ENCODE measurements at places on chromosomes 13 and 19. TPM values are rescaled to one million over a fixed set of nuclear protein-coding genes. Genes with fewer than 3 reads are reported as not detected.

IZUMO2 gene
- total RNA-seq, result not detected

ATXN8OS gene
- total RNA-seq, result not detected

DNA sequence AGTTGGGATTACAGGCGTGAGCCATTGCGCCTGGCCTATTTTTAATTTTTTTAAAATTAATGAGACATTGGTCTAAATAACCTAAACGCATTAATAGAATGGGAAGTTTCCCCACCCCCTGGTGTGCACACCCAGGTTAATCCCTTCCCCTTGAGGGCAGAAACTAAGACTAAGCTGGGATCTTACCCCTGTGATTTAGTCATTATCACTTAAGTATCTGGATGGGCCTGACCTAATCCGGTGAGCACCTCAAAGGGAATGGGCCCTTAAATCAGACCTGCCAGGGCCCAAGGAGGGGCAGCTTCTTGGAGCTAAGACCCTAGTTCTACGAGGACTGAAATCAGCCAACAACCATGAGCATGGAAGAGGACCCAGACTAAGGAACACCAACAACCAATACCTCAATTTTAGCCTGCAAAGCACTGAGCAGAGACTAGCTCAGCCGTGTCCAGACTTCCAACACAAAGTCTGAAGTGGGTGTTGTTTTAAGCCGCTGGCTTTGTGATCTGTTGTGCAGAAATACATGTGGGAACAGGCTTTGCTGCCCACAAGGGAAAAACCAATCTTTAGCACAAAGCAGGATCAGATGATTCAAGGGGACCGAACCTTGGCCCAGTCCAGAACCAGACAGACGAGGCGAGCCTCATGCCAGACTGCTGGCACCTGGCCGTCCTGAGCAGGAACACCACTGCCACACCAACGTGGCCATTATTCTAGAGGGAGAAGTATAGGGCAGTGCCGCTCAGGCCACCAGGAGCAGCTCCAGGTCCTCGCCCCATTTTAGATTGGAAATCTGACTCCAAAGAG, 7.1 kb downstream of the UBE2S start:
- no peak overlapping the region for H3K4me3 ChIP-seq
- peak; percentile 72 for DNase-seq
- peaks cover 2% of the 10 kb centered on the region for H3K4me1 ChIP-seq
- H3K27ac ChIP-seq, result no peak overlapping the region
- peaks cover 42% of the 10 kb centered on the region for H3K36me3 ChIP-seq

- DNase-seq, result peak; percentile 72
- H3K4me1 ChIP-seq, result no peaks in the 10 kb centered on the region
- H3K36me3 ChIP-seq, result peaks cover 40% of the 10 kb centered on the region
- no peaks in the 10 kb centered on the region for H3K27me3 ChIP-seq
- H3K4me3 ChIP-seq, result no peak overlapping the region
These were observed 5.5 kb upstream of the RSPH6A start for GRCh38 chr19:45820413-45821102.

DNA sequence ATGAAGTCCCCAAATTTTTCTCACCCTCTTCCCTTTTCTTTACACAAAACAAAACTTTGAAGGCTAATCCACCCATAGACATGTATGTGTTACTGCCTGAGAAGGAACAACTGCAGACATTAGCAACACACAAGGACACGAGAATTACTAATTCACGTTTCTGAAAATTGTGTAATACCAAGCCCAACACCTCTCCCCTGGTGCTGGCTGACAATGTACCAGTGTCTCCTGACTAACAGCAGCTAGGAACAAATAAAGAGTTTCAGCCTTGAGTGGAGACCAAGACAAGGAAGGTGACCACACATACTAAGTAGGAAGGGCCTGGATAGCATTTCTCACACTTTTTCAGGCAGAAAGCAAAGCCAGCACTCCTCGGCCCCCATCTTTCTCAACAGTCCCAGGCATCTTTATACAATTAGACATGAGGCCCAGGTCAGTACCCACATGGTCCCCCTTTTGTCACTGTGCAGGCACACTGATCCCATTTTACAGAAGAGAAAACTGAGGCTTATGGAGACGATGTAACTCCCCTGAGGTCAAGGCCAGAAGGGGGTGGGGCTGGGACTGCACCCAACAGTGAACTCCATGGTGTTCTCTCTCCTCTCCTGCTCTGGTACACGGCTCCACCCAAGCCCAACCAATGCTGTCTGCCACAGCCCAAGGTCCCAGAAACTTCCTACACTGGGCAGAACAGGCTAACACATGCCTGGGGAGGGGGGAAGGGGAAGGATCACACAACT, 8.7 kb downstream of the BRD4 start:
- no peak overlapping the region for H3K4me3 ChIP-seq
- no peaks in the 10 kb centered on the region for H3K36me3 ChIP-seq
- no peak for DNase-seq

DNA sequence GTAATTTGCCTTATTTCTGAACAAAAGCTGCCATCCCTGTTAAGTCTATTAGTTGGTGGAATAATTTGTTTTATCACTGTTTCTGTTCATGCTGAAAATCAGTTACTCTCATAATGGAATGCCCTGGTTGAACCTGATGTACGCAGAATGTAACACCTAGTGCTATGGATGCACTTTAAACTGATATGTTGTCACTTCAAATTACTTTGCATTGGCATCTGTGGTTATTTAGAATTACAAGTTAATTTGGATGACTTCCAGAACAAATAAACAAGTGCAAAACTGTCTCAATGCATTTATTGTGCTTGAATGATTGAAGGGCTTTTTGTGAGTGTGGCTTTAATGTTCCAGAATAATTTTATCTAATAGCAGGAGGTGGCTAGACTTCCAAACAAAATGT, 368.2 kb upstream of the SLITRK5 start:
- no peaks in the 10 kb centered on the region for H3K4me1 ChIP-seq
- H3K36me3 ChIP-seq, result no peaks in the 10 kb centered on the region
- H3K27ac ChIP-seq, result no peak overlapping the region
- H3K4me3 ChIP-seq, result no peak overlapping the region

GRCh38 chr19:49247676-49248075, 77.3 kb downstream of the SLC6A16 start:
- no peaks in the 10 kb centered on the region for H3K36me3 ChIP-seq
- no peaks in the 10 kb centered on the region for H3K4me1 ChIP-seq
- no peaks in the 10 kb centered on the region for H3K27me3 ChIP-seq
- peak; percentile 3 for DNase-seq

GRCh38 chr13:83286737-83287136, 595.5 kb downstream of the SLITRK1 start:
- no peaks in the 10 kb centered on the region for H3K36me3 ChIP-seq
- H3K27me3 ChIP-seq, result no peaks in the 10 kb centered on the region
- no peak for DNase-seq

- H3K4me3 ChIP-seq, result peak overlapping the region; percentile 97
- H3K4me1 ChIP-seq, result peaks cover 21% of the 10 kb centered on the region
- peak overlapping the region; percentile 96 for H3K27ac ChIP-seq
- peak; percentile 94 for DNase-seq
- H3K27me3 ChIP-seq, result no peaks in the 10 kb centered on the region
These were observed 984 bp downstream of the RPS11 start for GRCh38 chr19:49497047-49497788.

All from osteoblast (primary cell).